Activated CD4-positive, alpha-beta T cell treated with anti-CD3 and anti-CD28 coated beads, Interleukin-2, amount 50 U/mL, for 4 hours (primary cell): ENCODE measurements at places on chromosomes 1 and 21.

DNA sequence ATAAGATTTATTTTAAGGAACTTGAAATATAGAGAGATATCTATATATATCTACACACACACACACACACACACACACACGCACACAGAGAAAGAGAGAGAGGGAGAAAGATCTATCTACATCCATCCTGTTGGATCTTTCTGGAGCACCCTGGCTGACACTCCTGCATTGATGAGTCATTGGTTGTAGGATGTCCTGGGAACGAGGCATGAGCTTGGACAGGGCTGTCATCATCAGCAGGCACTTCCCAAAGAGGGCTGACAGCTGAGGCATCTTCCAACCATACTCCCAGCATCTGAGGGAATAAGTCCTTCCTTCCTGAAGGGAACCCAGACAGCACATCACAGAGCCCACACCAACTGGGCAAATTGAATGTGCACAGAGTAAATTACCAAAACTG is 99.1 kb upstream of the ERG start:
- DNase-seq = no peak

- DNase-seq = no peak
These were observed 19.5 kb upstream of the SHE start for GRCh38 chr1:154521695-154522094.

DNA sequence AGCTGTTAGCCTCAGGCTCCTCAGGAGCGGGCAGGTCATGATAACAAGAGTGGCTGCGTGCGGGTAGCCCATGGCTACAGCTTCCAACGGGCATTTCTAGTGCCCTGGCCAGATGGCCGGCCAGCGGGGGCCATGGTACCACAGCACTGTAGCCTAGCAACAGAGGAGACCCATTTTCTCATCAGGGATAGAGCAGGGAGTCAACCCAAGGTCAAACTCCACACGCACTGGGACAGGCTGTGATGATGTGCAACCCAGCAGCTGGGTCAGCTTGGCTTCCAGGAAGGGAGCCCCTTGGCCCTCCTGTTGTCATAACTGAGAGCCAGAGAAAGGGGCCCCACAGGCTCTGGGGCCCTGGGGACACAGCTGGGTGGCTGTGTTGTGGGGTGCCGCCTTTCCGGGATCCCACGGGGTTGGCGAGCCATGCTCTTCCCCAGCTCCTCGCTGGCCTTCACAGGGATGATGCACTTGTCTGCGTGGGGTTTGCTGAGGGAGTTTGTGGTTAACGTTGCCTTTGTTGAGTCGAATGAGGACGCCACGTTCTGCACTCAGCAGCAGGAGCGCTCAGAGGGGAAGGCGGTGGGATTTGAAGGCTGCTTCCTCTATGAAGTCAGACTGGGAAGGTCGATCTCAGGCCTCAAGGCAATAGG is 46.3 kb downstream of the COL18A1 start:
- no peak for DNase-seq

GRCh38 chr1:221440658-221441057 is 301.2 kb downstream of the DUSP10 start:
- no peak for DNase-seq

GRCh38 chr1:115052454-115053083 is 22.9 kb downstream of the TSHB start:
- peak; percentile 53 for DNase-seq

DNA sequence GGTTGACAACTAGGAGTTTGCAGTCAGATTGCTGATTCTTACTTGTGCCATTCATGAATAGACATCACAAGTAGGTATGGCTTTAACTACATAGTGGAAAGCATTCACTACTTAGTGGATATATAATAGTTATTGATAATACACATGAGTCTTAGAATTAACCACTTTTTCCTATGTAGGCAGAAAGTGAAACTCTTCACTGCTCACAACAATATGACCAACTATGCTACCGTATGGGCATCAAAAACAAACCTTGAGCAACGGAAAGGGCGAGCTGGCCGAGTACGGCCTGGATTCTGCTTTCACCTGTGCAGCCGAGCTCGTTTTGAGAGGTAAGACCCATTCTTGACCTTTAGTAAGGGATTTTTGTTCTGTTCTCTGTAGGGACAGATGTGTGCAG is 38.7 kb downstream of the DHX9 start:
- DNase-seq = no peak

GRCh38 chr1:117628343-117628742 is 22.5 kb downstream of the TENT5C start:
- DNase-seq = no peak

GRCh38 chr1:236980673-236981072 is 23.6 kb downstream of the MT1HL1 start:
- DNase-seq = no peak

- no peak for DNase-seq
These were observed 65.4 kb downstream of the LUZP1 start for GRCh38 chr1:23103001-23103889.

- no peak for DNase-seq
These were observed 84.1 kb downstream of the GPR88 start for GRCh38 chr1:100622037-100622436.

DNA sequence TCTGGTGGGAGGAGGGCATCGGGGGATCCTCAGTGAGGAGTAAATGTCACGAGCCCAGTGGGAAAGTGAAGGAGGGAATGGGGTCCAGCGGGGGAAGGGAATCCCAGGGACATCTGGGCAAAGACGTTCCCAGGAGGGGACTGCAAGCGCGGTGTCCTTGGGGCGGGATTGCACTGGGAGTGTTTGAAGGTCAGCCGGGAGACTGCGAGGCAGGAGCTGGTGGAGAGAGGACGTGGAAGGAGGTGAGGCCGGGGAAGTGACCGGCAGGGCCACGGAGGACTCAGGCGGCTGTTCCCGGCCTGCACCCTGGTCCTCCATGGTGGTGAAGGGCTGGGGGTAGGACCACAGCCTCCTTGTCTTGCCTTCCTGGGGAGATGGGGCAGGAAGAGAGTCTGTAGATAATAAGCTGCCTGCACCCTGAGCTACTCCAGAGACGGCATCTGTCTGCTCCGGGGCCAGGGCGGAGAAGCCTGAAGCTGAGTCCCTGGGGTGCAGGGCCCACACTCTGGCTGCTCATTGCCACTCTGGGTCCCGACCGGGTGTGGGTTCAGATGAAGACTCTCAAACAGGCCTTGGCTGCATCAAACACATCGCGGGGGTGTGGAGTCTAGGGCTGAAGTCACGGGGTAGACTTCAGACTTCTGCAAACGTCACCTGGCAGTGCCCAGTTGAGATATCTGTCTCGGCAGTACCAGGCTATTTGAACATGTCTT is 264.8 kb downstream of the CAMTA1 start:
- no peak for DNase-seq

GRCh38 chr1:14148526-14148925 is 448.5 kb downstream of the PRDM2 start:
- no peak for DNase-seq

DNA sequence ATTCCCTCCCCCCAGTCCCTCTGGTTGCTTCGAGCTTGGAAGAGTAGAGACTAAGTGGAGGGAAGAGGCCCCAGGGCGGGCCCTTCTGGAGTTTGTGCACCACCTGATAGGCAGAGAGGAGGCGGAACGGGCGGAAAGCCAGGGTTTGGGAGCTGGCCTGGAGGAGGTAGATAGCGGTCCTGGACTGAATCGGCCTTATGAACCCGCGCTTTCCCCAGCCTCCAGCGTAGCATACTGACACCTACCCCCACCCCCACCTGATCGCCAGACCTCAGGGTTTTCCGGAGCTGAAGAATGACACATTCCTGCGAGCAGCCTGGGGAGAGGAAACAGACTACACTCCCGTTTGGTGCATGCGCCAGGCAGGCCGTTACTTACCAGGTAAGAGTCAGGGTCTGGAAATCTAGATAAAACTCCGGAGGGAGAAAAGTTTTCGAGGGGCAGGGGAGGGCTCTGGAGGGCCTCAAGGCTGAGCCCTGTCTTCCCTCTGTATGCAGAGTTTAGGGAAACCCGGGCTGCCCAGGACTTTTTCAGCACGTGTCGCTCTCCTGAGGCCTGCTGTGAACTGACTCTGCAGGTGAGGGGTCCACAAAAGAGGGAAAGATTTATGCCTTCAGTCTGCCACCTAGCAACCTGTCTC is 705 bp downstream of the UROD start:
- DNase-seq = peak; percentile 36

- DNase-seq = no peak
These were observed 87.1 kb downstream of the ENAH start for GRCh38 chr1:225565847-225566246.

DNA sequence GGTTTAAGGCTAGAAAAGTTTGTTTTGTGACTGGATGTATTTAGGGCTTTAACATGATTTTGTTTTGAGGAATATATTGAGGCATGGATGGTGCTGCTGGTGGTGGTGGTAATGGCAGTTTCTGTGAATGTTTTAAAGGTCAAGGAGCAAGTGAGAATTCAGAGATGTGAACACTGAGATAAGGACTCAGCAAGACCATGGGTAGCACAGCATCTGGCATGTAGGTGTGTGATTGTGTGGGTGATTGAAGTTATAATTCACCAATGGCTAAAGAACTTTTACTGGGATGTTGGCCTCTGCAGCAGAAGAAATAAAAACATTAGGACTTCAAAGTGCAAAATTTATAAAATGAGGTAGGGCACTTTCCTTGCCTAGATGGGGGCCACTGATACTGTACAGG is 65.9 kb downstream of the MACF1 start:
- DNase-seq = no peak

DNA sequence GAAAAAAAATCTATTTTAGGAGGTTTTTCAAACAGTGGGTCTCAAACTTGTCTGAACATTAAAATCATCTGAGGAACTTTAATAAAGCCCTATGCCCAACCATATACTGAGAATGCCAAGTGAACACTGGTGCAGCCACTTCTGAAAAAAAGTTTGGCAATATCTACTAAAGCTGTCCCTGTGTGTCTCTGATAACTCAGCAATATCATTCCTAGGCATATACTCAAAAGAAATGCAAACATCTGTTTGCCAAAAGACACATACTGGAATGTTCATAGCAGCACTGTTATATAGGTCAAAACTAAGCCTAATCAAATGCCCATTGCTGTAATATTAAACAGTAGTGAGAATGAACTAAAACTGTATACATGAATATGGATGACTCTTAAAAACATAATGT is 74.2 kb upstream of the RGS4 start:
- DNase-seq = no peak

DNA sequence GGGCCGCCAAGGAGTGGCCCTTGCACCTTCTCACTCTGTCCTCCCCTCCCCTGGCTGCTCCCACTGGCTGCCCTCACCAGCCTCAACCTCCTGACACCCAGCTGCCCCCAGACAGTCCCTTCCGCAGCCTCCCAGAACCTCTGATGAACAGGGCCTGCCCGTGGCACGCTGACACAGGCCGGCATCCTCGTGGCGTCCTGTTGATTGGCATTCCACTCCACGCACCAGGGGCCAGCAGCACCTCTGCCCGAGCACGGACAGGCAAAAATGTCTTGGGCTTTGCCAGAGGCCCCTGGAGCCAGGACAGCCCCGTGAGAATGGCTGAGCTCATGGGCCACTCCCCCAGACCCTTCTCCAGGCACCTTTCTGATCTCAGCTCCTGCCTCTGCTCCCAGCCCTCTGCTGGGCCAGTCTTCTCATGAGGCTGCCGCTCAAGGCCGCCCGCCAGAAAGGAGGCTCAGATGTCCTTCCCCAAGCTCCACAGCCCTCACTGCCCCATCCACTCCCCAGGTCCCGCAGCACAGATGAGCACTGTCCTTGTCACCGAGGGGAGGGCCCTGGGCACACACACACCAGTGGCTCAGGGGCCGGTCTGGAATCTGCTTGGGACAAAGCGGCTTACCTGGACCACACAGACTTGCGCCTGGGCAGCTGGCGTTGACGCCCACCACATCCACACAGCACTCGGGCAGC is 15.8 kb upstream of the RNF223 start:
- no peak for DNase-seq

DNA sequence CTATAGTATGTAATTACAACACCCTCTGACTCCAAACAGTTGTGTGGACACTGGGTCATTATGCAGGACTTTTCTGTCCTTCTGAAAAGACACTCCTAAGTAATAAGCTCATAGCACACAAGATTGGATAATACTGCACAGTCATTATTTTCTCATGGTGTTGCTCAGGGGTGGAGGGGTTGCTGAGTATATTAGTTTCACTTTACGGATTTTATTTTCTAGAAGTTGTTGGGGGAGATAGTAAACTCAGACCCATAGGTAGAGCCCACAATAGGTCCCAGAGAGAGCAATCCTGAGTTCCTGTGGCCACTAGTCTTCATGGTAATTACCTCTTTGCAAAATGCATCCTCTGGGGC is 53.4 kb downstream of the DUSP10 start:
- DNase-seq = no peak

DNA sequence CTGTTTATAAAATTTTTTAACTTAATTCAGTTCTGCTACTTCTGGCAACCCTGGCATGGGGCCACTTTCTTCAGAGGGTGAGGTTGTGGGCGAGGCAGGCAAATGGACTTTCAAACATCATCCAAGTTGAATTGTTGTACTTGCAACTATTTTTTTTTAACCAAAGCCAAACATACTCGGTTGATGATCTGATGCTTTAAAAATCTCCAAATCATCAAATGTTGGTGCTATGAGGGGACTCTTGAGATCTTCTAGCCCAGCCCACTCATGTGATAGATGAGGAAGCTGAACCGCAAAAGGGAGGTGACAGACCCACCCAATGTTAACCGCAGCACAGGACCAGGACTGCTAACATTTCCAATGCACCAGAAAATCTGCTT is 6.7 kb downstream of the SLC1A7 start:
- DNase-seq = no peak
